SIG-M5 (cell line): ENCODE measurements at places on chromosomes 4 and X.

DNA sequence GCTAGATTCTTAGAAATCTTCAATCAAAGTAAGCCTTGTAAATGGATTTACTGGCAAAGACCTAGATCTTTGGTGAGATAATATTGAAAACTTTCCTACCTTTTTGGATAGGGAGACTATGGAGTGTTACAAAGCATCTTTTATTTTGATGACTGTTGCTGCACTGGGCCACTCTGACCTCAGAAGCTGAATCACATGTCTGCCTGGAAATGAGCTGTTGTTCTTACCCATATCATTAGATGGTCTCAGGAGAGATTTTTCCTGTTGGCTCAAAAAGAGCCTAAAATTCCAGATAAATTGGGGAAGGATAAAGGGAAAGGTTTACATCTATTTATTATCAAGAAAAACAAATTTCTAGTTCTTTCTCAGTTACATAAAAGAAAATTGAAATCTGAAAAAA, 127.5 kb upstream of the BMP3 start:
- no peak for DNase-seq

DNA sequence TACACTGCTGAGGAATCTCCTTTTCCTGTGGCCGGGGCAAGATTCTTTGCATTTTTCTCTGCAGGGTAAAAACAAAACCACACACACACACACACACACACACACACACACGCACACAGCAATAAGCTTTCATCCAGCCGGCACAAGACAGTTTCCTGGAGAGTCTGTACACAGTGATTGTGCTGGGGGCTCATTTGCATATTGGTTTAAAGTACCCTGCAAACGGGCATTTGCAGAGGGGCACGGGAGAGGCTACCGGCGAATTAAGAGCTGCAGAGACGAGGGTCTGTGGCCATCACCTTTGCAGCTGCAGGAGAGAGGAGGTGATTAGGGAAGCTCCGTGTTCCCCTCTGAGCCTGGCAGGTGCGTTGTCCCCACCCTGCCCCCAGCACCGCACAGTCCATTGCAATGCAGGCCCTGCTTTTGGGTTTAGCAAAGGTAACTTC, 219.9 kb downstream of the SHOX start:
- no peak for DNase-seq

- no peak for DNase-seq
Observed at GRCh38 chr4:185210102-185210981, 944 bp downstream of the SNX25 start.

- no peak for DNase-seq
Observed at GRCh38 chr4:173413036-173413435, 14.1 kb upstream of the SCRG1 start.

DNA sequence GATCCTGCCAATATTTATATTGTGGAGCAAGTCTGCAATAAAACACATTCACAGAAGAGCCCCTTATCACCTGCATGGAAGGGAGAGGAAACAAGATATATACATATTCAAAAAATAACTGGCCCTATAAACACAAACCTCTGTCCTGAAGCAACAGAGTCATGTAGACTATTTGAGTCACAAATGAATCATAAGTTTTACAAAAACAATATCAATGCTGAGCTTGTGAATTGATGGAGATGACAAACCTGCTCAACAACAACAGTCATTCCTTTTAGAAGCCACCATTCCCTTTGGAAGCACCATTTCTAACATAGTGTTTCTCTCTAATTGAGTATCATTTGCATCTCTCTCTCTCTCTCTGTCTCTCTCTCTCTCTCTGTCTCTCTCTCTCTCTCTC, 313.9 kb downstream of the MID1IP1 start:
- DNase-seq: no peak

DNA sequence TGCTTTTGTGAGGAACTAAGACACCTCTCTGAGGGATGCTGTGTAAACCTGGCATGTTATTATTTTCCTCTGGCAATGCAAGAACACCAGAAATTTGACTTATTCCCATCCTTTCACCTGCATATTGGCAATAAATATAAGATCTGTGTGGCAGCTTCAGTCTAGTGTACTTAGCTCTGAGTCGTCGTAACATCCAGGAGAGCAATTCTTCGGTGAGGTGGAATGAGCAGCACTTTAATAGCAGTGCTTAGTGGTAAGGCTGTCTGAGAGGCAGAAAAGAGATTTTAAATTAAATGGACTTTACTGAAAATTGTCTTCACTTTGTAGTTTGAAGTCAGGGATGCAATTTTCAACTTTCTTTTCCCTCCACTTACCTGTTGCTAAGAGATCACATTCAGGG, 344.9 kb downstream of the PCDH7 start:
- no peak for DNase-seq

DNA sequence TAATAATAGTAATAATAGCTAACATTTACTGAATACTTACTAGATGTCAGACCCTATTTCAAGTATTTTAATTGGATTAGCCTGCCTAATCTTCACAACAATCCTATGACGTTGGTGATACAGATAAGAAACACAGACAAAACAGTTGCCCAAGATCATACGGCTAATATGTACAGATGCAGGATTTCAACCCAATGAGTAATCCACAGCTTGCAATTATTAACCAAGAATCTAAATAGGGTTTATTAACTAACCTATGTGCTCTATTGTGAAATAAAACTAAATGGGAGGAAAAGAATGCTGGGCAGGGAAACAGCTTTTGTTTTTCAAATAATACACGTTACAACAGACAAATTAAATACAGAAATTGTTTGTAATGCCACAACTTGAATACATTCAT, 23.4 kb downstream of the FBXO8 start:
- no peak for DNase-seq

DNA sequence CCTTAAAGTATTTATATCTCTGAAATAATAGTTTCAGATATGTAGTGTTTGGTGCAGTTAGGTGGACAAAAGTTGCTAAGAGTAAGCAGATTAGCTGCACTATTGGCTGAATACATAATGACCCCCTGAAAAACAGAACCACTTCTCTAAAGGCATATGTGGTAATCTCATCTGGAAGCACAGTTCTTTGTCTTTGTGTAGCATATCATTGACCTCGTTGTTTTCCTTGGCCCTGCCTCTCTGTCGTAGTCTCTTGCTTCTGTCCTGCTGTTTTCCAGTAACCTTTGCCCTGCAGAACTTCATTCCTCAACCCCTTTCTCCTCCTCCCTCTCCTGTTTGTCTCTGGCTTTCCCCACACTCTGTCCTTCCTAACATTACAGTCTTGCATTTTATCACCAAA, 41.4 kb downstream of the JADE3 start:
- DNase-seq: no peak

GRCh38 chr4:167021545-167022155, 212.6 kb downstream of the SPOCK3 start:
- no peak for DNase-seq

DNA sequence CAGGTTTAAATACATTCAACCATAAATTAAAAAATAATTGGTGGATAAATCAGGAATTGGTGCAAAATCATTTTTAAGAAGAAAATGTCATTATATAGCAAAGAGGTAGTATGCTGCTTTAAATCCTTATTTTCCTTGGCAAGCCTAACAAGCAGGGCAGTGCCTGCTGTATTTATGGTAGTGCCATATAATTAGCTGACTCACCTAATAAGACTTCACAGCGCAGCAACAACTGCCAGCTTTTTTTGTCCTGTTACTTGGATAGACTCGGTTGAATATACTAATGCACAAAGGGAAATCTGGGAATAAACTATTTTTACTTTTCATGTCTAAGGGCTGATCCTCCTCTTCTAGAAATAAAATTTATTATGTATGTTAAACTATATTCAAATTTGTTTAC, 99.1 kb downstream of the SNCA start:
- no peak for DNase-seq

DNA sequence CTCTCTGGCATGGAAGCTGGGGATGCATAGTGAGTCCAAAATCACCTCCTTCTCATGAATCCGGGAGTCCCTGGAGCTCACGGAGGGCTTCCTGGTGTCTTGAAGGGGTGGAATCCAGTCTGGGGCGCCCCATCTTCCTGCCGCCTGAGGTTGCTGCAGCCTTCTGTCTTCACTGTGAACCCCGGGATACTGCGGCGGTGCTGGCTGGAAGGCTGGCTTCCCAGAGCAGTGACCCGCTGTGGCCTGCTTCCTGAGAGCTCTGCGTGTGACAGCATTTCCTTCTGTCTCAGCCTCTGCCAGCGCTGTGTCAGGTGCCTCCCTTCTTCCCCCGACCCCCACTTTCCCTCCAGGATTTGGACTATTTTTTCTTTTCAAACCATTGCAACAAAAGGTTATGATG, 98.8 kb upstream of the STOX2 start:
- DNase-seq: no peak

DNA sequence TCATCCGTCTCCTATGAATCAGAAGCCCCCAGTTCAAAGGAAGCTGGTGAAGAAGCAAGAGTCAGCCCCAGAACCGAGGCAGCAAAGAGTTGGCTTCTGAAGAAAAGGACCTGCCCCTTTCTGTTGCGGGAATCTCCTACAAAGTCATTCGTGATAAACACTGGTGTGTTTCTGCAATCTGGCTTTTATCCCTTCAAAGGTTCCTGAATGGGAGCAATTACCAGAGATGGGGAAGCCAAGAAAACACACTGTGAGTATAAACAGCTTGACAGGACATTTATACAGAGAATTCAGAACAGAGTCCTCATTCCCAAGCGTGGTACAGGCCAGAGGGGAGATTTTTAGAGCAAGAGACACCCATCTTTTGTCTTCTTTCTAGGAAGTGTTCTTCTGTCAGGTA, 226.8 kb upstream of the LNX1 start:
- no peak for DNase-seq

DNA sequence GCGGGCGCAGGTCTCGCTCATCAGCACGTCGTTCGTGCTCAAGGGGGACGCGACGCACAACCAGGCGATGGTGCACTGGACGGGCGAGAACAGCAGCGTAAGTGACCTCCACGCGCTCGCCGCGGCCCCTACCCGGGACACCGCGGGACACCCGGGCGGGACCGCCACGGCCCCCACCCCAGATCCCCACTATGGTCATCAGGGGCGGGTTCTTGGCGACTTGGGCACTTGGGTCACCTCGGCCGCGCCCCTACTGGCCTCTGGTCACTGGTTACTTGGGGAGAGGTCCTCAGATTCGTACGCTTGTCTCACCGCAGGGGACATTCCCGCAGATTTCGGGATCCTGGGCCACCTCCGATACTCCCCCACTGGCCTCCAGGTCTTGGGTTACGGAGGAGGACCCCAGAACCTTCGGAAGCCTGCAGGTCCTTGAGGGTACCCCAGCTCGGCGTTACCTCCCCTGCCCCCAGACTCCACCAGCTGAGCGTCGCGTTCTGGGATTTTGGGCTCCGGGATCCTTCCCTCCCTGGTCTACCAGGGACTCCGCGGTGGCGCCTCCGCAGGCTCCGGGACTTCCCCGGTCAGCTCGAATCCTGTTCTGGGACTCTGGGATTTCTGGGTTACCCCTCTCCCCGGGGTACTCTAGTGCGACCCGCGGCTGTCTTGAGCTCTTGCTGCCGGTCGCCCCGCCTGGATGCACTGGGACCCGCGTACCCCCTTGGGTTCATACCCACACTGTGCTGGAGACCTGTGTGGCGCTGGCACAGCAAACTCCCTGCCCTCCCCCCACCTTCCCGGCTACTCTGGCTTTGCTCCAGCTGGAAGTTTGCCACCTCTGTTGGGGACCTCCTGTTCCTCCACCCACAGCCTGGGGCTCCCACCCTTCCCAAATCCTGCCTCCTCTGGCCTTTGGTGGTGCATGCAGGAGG, 956 bp downstream of the SORCS2 start:
- DNase-seq: no peak

GRCh38 chr4:173288296-173288695, 45.9 kb downstream of the HMGB2 start:
- no peak for DNase-seq

GRCh38 chrX:12985331-12985730, 10.4 kb downstream of the TMSB4X start:
- no peak for DNase-seq

- DNase-seq: no peak
Observed at GRCh38 chr4:23942471-23942870, 52.6 kb upstream of the PPARGC1A start.

- DNase-seq: no peak
Observed at GRCh38 chrX:107712231-107713202, 63.1 kb downstream of the TSC22D3 start.
